ENCODE measurements at places on chromosomes 7 and 10.

GRCh38 chr7:143510854-143511592 lies 33.4 kb downstream of the TAS2R41 start:
- no peak for DNase-seq
- H3K27me3 ChIP-seq = no peaks in the 10 kb centered on the region
- H3K4me3 ChIP-seq = no peak overlapping the region
- H3K36me3 ChIP-seq = no peaks in the 10 kb centered on the region

GRCh38 chr7:116353647-116354046 lies 143.3 kb downstream of the TES start:
- H3K4me1 ChIP-seq = no peaks in the 10 kb centered on the region
- no peak overlapping the region for H3K27ac ChIP-seq
- H3K36me3 ChIP-seq = no peaks in the 10 kb centered on the region
- no peaks in the 10 kb centered on the region for H3K27me3 ChIP-seq

DNA sequence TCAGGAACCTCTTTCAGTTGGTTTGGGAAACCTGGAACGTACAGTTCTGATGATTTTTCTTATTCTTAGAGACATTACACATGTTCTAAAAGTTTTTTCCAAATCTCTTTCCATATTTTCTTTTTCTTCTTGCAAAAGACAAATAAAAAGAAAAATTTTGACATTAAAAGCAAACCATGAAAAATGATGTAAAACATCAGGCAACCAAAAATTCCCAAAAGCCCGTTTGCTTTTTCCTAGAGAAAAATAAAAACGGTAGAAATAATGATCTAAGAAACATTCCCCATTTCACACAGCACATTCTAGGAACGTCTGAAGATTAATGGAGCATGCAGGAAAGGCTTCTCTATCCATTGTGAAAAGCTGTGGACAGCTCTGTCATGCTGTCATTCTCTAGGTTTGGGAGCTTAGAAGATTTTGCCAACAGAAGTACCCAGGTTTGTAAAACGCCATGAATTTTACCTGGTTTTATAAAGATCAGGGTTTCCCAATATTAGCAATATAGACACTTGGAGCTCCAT lies 11.2 kb upstream of the PRTFDC1 start:
- H3K36me3 ChIP-seq = no peaks in the 10 kb centered on the region
- H3K4me3 ChIP-seq = no peak overlapping the region
- H3K4me1 ChIP-seq = no peaks in the 10 kb centered on the region
- no peak for DNase-seq
- no peak overlapping the region for H3K27ac ChIP-seq
- no peaks in the 10 kb centered on the region for H3K27me3 ChIP-seq

- H3K4me3 ChIP-seq = no peak overlapping the region
- no peaks in the 10 kb centered on the region for H3K4me1 ChIP-seq
- H3K27me3 ChIP-seq = no peaks in the 10 kb centered on the region
- no peak overlapping the region for H3K27ac ChIP-seq
- no peaks in the 10 kb centered on the region for H3K36me3 ChIP-seq
These were observed 379.1 kb downstream of the INHBA start for GRCh38 chr7:41323806-41324205.

DNA sequence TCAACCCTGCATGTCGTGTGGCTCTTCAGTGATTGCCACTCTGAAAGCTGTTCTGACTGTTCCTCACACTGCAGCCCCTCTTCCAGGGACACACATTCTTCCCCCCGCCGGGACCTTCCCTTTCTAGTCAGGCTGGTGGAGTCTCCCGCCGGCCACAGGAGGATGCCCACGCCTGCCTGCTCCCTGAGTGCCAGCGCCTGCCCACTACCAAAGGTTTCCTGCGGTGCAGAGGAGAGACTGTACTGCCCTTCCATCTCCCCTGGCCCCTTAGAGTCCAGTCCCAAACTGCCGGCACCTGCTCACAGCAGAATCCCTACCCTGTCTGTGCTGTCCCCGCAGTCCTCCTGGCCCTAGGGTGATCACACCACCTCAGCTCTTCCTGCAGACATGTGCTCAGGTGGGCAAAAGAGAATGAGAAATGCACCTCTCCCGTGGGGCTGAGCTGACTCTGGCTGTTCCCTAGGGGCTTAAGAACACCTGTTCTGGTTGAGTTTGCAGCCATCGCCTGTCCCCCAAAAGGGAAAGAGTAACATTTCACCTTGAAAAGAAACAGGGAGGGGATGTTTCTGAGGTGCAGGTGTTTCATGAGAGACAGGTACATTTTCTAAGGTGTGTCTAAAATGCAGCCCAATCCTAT lies 1.4 kb downstream of the PODXL start:
- H3K4me1 ChIP-seq = no peaks in the 10 kb centered on the region
- H3K4me3 ChIP-seq = peak overlapping the region; percentile 57
- H3K27me3 ChIP-seq = no peaks in the 10 kb centered on the region
- DNase-seq = no peak
- no peak overlapping the region for H3K27ac ChIP-seq

GRCh38 chr7:158015403-158016179 lies 572.0 kb downstream of the PTPRN2 start:
- no peak for DNase-seq
- no peaks in the 10 kb centered on the region for H3K36me3 ChIP-seq
- no peak overlapping the region for H3K27ac ChIP-seq

DNA sequence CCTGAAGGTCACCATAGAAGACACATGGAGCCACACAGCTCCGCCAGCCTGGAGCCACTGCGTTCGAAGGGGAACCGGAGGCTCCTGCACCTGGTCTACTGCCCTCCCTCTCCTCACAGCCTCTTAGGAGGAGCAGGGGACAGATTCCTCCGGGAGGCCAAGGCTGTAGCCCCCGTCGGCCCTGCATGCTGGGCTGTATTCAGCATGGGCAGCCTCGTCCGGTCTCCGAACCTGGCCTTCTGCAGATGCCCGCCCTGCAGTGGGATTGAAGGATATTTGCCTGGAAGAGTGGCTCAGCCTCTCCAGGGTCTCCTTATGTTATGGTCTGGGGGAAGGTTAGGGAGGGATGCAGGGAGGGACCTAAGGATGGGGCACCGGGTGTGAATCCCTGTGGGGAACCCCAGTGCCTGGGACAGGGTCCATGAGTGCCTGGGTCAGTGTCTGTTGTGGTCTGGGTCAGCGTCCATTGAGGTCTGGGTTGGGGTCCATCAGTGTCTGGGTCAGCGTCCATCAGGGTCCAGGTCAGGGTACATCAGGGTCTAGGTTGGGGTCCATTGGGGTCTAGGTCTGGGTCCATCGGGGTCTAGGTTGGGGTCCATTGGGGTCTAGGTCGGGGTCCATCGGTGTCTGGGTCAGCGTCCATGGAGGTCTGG lies 13.0 kb upstream of the SCART1 start:
- no peaks in the 10 kb centered on the region for H3K4me1 ChIP-seq
- H3K27ac ChIP-seq = no peak overlapping the region
- H3K4me3 ChIP-seq = no peak overlapping the region
- H3K27me3 ChIP-seq = no peaks in the 10 kb centered on the region
- DNase-seq = no peak

- no peak overlapping the region for H3K4me3 ChIP-seq
- H3K27me3 ChIP-seq = no peaks in the 10 kb centered on the region
- no peaks in the 10 kb centered on the region for H3K4me1 ChIP-seq
- DNase-seq = no peak
These were observed 9.4 kb upstream of the CNOT4 start for GRCh38 chr7:135519233-135519688.

DNA sequence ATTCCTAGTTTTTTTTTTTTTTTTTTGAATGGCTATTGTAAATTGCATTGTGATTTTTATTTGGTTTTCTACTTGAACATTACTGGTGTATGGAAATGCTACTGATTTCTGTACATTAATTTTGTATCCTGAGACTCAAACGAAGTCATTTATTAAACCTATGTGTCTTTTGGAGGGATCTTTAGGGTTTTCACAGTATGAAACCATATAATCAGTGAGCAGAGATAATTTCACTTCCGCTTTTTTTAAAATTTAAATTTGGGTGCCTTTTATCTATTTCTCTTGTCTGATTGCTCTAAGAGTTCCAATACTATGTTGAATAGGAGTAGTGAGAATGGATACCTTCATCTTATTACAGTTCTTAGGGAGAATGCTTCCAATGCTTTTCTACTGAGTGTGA lies 102.7 kb downstream of the ZWINT start:
- H3K4me3 ChIP-seq = no peak overlapping the region
- no peaks in the 10 kb centered on the region for H3K27me3 ChIP-seq
- no peaks in the 10 kb centered on the region for H3K4me1 ChIP-seq
- H3K27ac ChIP-seq = no peak overlapping the region

DNA sequence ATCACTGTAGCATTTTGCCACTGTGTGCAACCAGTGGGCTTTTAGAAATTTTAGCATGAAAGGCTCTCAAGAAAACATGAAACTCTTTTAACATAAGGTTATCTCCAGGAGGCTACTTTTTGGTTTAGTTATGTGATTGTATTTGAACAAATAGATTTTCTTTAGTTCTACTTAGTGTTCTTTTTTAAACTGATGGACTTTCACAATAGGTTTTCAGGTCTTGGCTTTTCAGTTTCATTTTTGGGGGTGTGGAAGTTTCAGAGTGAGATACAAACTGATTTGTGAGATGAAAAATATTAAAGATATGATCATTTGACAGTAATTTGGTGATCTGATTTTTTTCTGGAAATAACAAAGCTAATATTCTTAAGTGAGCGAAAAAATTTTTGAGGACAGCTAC lies 344.1 kb downstream of the PHF14 start:
- no peak overlapping the region for H3K4me3 ChIP-seq
- no peak for DNase-seq
- H3K4me1 ChIP-seq = no peaks in the 10 kb centered on the region
- no peak overlapping the region for H3K27ac ChIP-seq

GRCh38 chr10:133618851-133619250 lies 7.7 kb downstream of the FRG2B start:
- no peak overlapping the region for H3K4me3 ChIP-seq
- no peaks in the 10 kb centered on the region for H3K36me3 ChIP-seq
- H3K4me1 ChIP-seq = no peaks in the 10 kb centered on the region
- H3K27ac ChIP-seq = no peak overlapping the region

Data from prostate gland (tissue), 2 donors.